ENCODE measurements at places on chromosomes 4 and X.
A peak's percentile ranks its signal among the peaks of the same experiment; 100 is the strongest.

DNA sequence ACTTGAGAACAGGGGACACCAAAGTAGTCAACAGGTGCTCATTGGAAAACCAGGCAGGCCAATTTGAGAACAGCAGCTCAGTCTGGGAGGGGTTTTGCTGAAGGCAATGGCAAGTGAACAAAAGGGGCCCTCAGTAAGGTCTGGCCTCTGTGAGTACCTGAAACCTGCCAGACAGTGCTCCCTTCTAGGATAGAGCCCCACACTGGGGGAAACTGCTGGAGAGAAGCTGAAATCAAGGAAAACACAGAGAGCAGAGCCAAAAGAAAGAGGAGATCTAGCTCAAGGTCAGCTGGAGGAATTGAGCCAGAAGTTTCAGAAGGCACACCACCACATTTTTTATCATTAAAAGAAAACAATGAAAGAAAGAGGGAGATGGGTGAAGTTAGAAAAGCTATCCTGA, 28.2 kb downstream of the PNMA6E start:
- no peak for DNase-seq

GRCh38 chrX:6432226-6432625, 102.7 kb downstream of the VCX3A start:
- no peak for DNase-seq

GRCh38 chrX:40485102-40485826, 95.5 kb upstream of the ATP6AP2 start:
- no peak for DNase-seq

DNA sequence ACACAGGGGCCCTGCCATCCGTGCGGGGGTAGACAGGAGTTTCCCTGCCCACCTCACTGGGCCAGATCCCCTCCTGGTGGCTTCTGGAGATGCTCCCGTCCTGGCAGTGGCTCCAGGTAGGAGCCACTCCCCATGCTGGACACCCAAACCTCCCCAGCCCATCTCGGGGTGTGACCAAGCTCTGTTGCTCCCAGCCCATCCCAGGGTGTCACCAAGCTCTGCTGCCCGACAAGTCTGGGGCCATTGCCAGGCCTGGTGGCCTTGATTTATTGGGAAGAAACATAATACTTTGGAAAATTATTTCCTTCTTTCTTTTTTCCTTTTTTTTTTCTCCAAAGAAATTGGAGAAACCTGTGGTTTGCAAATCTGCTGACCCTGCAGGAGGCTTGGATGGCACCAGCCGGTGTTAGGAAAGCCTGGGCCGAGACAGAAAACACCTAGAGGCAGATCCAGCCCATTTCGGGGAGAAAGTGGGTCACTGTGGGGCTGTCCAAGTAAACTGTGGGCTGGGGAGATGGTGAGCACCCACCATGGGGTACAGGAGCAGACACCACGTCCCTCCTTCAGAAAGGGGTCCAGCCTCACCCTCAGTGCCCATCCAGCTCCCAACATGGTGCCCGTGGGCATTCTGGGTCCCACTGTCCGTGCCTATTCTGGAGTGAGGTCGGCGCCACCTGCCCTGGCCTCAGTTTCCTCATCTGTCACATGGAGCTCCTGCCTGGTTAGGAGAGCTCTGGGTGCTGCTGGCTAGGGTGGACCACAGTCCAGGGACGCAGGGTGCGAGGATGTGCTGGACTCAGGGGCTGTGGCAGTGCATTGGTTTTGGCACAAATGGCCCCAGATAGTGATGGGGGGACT, 59.4 kb upstream of the ADRA2C start:
- DNase-seq: no peak

DNA sequence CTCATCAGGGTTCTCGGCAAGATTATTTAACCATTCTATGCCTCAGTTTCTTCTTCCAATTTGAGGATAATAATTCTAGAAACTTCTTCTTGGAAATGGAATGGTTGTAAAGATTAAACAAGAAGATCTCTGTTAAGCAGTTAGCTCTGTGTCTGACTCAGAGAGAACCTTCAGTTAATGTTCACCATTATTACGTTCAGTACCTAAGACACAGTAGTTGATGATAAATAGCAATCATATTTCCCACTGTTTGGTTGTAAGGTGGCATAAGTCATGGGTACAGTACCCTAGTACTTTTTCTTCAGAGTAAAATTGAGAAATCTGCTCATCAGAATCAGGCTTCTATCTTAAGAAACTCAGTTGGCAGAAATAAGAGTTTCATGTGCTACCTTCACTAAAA, 366.5 kb upstream of the BOD1L1 start:
- DNase-seq: no peak

- no peak for DNase-seq
These were observed 65.6 kb downstream of the CDKL5 start for GRCh38 chrX:18490806-18491555.

GRCh38 chr4:150886597-150886996, 128.5 kb downstream of the LRBA start:
- DNase-seq: no peak

GRCh38 chr4:152709675-152710438, 30.1 kb upstream of the TMEM154 start:
- no peak for DNase-seq

- no peak for DNase-seq
These were observed 13.1 kb downstream of the TCEAL7 start for GRCh38 chrX:103343105-103343504.

DNA sequence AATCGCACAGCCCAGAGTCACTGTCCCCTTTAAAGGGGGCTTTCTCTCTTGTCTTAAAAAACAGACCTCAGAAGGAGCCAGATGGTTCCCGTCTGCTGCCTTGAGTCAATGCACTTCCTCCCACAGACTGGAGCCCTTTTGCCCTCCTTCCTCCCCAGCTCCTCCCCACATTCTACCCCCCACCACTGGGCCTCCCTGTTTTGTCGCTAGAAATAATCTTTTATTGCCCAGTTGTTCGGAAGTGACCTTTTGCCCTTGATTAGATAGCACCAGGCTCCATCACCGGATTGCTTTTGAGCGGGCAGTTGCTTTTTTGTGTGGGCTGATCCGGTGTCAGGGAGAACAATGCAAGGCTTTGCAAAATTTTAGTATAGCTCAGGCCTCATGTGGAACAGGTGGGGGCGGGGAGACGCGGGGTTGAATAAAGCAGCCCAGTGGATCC, 47.7 kb downstream of the SPRY1 start:
- no peak for DNase-seq

GRCh38 chr4:62080431-62080830, 880.3 kb downstream of the ADGRL3 start:
- DNase-seq: no peak

- DNase-seq: no peak
These were observed 76.7 kb upstream of the AP1S2 start for GRCh38 chrX:15931362-15931761.

DNA sequence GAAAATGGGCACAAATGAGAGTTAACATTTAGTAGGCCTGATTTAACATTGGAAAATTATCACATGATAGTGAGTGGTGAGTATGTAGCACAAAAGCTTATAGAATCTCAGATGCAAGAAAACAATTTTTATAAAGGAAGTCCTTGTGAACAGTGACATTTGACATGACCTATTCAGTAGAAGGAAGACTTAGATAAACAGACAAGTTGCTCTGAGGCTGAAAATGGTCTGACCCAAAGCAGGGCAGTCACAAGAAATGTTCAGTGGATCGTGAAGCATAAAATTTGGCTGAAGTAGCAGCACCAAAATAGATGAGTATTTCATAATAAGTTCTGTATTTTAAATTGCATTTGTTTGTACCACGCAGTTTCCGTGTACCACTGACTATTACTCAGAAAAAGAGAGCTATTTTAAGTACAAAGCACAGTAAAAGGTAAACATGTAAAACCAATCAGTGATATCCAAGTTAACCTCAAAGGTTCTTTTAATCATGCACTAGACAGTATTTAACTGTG, 605.7 kb upstream of the PABPC4L start:
- no peak for DNase-seq

DNA sequence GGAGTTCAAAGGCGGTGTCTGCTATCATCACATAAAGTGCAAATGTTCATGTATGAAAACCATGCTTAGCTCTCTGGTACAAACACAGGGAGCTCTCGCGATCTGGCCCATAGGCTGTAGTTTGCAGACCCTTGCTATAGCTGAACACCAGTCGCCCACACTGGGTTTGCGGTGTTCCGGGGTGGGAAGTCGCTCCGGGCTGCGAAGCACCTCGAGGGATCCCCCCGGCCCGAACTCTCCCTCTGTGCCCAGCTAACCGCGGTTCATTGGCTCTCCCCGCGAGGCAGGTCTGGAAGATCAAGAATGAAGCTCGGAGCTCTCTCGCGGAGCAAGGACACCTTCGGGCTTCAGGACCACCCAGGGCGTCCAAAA, 341 bp upstream of the PRPS2 start:
- peak; percentile 65 for DNase-seq

DNA sequence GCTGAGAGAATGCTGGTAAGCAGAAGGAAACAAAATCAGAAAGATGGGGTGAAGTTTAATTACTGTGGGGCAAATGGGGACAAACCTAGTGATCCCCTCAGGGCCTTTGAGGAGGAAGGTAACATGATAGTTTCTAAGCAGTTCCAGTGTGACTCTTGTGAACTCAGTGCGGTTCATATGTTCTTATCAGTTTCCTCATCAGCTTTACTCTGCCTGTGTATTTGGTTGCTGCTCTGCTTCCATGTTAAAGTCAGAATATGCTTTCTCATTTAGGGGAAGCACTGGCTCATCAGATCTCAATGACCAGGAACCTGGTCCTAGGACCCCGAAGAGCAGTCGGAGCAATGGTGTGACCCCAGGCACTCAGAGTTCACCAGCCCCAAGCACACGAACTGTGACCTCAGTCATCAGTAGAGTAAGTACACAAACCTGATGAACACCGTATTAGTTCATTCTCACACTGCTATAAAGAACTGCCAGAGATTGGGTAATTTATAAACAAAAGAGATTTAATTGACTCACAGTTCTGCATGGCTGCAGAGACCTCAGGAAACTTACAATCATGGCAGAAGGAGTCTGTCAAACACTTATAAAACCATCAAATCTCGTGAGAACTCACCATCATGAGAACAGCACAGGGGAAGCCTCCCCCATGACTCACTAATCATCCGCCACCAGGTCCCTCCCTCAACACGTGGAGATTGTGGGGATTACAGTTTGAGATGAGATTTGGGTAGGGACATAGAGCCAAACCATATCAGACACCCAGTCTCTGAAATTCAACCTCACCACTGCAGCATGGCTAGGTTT, 83.0 kb downstream of the SYTL5 start:
- no peak for DNase-seq

DNA sequence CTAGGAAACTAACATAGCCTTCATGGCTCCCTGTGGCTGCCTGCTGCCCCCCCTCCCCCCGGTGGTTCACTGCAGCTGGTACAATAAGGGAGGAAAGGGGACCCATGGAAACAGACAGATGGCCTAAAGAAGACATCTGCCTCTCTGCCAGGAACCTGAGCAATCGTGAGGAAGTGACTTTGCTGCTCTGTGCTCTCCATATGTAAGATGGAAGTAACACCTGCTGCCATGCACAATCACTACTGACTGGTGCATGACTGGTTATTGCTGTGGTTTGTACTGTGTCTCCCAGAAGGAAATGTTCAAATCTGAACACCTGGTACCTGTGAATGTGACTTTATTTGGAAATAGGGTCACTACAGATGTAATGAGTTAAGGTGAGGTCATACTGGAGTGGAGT, 43.6 kb downstream of the CD99L2 start:
- DNase-seq: no peak

DNA sequence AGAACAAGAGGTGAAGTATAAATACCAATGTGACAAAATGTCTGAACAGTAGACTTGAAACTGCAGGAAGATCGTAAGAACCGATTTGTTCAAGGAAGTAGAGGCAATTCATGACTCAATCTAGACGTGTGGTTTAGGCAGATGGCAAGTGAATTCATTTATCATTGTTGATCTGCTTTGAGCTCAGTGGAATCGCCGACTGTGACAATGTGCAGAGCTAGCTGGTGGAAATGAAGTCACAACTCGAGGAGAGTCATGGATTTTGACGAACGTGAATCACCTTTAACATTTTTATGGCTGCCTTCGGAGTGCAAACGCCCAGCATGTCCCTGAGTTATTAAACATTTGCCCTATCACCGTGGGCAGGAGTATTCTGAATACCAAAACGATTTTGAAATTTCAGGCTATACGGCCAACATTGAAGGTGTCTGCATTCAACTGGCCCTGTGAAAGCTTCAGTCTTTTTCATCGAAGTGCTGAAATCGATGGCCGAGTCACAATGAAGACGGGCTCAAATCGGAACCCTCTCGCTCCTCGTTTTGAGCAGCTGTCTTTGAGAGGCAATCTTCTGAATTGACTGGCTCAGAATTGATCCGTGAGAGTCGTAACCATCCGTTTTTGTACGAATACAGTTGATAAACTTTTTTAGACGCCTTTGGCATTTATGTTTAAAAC, 689 bp upstream of the OGT start:
- DNase-seq: no peak

GRCh38 chr4:109432203-109432602, 1.4 kb upstream of the SEC24B start:
- DNase-seq: no peak

- no peak for DNase-seq
These were observed 337.3 kb upstream of the HS3ST1 start for GRCh38 chr4:11765849-11766453.

DNA sequence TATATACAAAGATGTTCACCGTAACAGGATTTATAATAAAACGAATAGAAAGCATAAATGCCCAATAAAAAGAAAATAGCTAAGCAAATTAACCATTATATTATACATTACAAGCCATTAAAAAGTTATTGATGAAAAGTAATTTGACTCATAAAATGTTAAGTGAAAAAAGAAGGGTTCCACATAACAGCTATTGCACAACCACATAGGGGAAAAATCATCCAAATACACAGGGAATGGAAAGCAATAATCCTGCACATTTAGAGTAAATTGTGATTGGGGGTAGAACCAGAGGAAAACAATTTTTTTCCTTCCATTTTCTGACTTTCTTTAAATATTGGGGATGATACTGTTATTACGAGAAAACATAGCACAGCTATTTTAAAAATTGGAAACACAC, 38.0 kb downstream of the CRMP1 start:
- DNase-seq: no peak

GRCh38 chr4:139528377-139529005, 27.5 kb downstream of the SETD7 start:
- no peak for DNase-seq

GRCh38 chr4:138671606-138672084, 343.9 kb upstream of the NOCT start:
- DNase-seq: no peak

DNA sequence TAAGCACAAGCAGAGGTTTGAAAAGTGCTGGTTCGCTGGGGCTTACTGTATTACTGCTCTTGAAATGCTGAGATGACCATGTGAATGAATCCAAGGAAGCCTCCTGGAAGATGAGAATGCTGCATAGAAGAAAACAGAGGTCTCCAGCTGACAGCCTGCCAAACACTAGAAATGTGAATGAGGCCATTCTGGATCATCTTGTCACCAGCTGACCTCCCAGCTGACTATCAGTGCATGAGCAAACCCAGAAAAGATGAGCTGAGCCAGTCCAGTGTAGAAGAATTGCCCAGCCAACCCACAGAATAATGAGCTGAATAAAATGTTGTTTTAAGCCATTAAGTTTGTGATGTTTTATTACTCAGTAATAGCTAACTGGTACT, 49.1 kb upstream of the DYNLT3 start:
- DNase-seq: no peak

GRCh38 chr4:2304877-2305561, 43.1 kb upstream of the MXD4 start:
- DNase-seq: no peak
